Right cardiac atrium (tissue), 5 donors: ENCODE measurements at places on chromosomes 1 and 21. TPM values are rescaled to one million over a fixed set of nuclear protein-coding genes. Genes with fewer than 3 reads are reported as not detected.

GRCh38 chr1:87278825-87279535 lies 49.7 kb upstream of the LMO4 start:
- DNase-seq: peak; percentile 51

DNA sequence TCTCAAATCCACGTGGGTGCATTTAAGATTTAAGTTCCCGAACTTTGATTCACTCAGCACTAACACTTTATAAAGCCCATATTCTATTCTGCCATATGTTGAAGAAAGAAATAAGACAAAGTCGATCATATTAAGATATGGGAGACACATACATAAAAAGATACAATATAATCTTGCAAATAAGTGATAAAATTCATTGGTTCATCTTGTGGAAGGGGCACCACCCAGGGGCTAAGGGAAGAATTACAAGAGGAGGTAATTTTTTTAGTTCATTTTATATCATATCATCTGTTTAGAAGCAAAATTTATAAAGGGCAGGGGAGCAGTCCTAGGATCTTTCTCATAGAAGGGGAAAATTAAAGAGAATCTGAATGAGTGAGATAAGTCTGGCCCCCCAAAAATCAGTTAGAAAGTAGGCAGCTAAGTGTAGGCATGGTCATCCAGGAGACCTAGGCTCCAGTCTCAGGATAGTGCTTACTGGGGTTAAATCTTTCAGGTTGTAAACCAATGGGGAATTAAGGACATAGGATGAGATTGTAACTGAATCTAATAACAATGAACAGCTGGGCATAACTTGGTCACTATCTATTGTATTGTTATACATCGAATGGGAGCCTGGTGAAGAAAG lies 124.2 kb upstream of the L1TD1 start:
- no peak for DNase-seq

- no peak for DNase-seq
Observed at GRCh38 chr1:65265296-65265650, 44.1 kb upstream of the DNAJC6 start.

The LCE1F gene
- polyA plus RNA-seq: not detected

DNA sequence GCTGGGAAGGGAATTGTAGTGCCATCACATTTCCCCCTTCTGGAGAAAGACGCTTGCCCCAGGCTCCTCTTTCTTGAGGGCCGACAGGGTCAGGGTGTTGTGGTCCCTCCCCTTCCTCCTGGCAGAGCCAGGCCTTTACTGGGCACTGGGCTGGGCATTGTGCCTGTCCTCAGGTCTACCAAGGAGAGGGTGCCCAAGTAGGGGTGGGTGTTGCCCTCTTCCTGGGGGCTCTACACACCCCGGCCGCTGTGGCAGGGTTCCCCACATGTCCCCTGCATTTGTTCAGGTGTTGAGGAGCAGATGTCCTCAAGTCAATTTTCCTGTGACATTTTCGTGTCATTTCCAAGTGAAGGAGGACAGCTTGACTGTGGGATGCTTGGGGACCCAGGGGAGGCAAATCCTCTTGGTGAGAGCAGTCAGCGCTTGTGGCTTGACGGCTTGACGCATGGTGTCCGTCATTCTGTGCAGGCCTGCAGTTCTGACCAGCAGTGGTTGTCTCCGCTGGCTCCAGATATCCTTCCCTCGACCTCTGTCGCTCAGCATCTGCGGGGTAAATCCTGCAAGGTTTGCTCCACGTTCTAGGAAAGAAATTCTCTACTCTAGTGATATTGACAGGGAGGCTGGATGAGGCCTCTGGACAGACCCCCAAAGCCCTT lies 181.9 kb upstream of the VAMP3 start:
- DNase-seq: no peak

DNA sequence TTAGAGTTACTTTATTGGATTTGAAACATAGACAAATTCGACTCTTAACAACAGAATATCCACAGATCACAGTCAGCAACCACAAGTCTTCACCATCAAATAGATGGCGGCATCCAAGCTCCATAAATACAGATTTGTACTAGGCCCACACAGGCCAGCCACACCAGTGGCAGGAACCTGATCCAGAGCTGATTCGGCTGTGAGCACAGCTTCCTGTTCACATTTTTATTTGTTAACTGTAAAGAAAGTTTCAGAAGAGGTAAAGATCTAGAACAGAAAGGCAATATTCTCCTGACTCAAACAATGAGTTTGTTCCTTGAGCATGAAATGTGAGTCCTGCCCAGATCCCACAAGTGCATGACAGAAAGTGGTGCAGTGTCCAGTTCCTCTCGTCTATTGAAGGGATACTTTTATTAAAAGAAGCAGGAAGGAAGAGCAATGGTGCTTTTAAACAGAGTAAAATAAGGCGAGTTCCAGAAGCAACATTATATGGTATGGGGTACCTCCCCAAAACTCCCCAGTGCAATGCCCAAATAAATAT lies 205.8 kb downstream of the SLC45A1 start:
- DNase-seq: no peak

DNA sequence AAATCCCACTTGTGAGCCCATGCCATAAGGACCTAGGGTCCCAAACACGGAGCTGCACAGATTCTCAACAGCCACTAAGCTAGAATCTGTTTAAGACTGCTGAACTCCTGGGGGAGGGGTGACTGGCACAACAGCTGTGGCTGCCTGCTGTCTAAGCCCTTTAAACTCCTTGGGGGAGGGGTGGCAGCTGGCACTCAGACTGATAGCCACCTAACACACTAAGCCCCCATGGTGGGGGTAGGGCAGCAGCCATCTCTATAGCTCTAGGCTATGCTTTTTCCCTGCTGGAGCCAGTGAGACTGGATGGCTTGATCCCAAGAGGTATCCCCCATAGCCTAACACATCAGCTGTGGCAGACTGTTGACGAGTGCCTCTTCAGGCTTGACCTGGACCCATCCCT lies 73.3 kb upstream of the FMO3 start:
- DNase-seq: no peak

DNA sequence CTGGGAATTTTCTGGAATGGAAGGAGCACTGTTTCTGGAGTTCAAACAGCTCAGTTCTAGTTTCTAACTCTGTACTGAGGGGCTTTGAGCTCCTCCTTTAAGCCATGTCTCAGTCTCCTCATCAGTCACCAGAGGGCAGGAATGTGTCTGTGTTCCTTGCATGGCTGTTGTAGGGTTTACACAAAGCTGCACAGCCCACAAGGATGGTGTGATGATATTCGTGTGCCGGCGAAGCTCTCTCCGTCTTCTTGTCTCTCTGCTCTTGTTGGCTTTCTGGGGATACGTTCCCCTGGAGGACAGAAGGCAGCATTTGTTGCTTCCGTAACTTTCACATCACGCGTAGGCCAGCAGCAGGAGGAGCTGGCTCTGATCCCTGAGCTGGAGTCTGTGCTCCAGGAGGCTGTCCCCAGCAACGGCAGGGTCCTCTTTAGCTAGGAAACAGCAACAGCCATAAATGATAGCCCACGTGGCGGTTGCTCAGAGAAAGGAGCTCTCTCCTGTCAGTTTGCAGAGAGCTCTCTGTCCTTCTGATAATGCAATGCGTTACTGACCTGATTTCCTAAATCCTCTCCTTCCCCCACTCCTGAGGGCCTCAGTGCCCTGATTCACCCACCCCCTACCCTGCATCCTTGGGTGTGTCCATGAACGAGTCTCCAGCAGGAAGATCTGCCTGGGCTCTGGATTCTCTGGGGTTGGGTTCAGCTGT lies 189.2 kb upstream of the VAMP3 start:
- peak; percentile 59 for DNase-seq

DNA sequence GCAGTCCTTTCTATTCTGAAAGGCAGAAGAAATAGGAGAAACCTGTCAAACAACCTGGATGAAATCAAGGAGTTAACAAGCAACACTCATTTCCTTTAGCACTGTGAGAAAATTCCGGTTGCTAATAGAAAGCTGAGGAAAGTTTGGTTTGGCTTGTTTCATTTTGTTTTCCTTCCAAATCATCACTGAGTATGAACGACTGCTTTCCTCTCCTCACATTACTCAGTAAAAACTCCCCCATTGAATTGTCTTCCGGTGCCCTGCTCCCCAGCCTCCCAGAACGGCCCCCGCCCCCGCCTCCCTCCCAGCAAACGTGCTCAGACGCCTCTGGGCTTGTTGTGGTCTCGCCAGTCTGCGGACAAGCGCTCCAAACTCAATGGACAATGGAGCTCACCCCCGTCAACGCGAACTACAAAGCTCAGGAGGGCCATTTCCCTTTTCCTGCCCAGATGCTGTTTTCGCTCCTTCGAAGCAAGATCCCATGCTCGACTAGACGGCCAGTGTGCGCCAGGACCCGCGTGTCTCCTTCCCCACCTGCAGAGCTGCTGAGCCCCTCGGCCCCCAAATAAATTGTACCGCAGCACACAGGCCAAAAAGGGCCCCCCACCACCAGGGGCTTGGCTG lies 747 bp downstream of the STX6 start:
- peak; percentile 60 for DNase-seq

GRCh38 chr1:209689477-209689876 lies 14.3 kb downstream of the G0S2 start:
- DNase-seq: no peak

DNA sequence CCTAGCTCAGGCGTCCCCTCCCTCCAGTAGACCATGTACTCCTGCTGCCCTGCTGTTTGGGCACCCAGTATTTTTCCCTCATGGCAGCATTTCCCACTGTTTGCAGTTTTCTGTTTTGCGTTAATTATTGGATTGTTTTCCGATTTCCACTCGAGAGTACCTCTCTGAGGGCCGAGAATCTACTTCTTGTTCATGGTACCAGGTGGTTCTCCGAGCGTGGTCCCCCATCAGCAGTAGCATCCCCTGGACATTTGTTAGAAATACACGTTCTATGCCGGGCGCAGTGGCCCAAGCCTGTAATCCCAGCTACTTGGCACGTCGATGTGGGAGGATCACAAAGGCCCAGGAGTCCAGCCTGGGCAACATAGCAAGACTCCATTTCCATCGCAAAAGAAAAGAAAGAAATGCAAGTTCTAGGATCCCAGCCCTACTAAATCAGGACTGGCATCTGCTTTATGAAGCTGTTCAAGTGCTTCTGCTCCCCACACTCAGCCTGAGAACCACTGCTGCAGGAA lies 690 bp downstream of the RRP1 start:
- DNase-seq: no peak

The TNFRSF18 gene
- polyA plus RNA-seq: 0.14 TPM

The LAPTM5 gene
- polyA plus RNA-seq: 14.4 TPM

DNA sequence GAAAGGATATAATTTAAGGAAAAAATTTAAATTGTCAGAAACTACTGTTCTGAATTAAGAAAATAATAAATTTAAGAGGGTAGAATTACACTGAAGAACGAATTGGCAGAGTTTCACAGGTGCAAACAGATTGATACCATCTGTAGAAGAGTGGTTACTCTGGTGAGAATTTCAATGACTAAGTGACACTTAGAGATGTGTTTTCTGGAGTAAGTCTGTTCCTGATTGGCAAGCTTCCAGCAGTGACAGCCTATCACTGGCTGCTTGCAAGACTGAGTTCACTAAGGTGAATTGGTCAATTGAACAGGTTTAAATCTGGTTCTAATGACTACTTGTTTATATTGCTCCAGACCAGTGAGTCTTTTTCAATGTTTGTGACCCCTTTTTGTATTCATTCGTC lies 838.2 kb upstream of the RGS18 start:
- DNase-seq: no peak

- peak; percentile 38 for DNase-seq
Observed at GRCh38 chr1:55402671-55403464, 187.7 kb upstream of the USP24 start.

- no peak for DNase-seq
Observed at GRCh38 chr21:25903607-25904006, 168.8 kb downstream of the GABPA start.

DNA sequence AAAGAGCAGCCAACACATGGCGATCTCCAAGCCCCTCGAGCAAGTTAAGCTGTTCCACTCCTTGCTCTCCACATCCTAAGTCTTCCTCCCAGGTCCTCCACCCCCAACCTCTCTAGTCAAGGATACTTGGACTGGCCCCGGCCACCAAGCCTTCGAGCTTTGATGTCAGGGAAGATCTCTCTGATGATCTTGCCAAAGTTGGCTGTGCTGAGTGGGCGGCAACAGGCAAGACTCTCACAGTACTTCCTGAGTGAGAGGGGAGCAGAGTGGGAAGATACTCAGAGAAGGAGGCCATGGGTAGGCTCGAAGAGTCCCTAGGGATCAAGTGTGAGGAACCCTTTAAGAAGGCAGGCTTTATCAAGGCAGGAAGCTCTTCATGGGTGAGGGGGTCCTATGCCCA lies 2.8 kb downstream of the RFX5 start:
- no peak for DNase-seq

The ZNF683 gene
- polyA plus RNA-seq: not detected

DNA sequence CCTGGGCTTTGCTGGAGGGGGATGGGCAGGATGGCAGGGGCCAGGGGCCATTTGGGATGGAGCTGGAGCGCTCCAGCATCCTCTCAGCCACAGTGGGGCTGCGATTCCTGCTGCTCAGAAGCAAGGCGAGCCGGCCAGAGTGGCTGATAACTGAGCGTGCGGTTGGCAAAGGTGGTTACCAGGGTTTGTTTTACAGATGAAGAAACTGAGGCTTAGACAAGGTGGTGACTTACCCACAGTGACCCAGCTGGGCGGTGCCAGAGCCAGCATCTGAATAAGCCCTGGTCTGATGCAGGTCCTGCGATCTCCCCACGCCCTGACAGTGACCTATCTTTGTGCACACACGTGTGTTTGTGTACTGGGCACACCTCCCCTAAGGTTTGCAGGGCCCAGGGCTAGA lies 5.9 kb upstream of the PRXL2B start:
- DNase-seq: peak; percentile 38

DNA sequence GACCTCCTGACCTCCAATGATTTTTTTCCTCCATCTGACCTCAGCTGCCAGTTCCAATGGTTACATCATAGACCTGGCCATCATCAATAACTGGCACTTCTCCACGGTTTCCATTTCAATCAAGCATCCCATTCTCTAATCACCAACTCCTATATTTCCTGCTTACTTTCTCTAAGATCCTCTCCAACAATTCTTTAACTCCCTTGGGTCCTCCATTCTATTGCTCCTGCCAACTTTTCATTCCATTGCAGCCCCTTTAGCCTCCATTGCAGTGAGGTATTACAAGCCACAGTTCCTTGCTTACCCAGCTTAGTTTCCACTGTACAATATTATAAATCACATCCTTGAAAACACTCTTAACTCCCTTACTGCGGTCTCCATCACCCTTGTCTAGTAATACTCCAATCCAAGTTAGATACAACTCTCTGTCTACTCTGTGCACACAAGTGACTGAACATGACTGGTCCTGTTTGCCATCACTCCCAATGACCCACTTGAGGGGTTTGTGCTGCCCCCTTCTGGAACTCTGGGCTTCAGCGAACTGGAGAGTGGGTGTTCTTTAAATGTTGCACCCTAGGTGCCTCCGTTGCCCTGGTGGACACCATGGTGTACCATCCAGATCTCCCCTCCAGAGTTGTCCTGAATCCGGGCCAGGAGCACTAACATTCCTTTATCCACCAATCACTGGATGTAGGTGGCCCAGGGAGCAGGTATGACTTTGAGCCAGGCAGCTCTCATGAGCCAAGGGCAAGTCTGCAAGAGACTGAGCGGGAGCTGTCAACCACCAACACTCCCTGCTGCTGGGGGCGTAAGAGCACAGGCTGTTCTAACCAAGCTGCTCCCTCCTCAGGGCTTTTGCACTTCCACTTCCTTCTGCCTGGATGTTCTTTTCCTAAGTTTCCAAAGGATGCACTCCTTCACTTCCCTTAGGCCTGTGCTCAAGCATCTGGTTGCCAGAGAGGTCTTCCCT lies 3.7 kb upstream of the FNDC7 start:
- DNase-seq: no peak
